Germinal center (tissue), 1 donor: ENCODE measurements at places on chromosomes 1 and 21.

GRCh38 chr1:35350872-35351271 lies 82.4 kb downstream of the ZMYM4 start:
- DNase-seq: no peak

GRCh38 chr21:15421947-15422346 lies 307.8 kb upstream of the USP25 start:
- no peak for DNase-seq

- peak; percentile 80 for DNase-seq
Observed at GRCh38 chr1:36576118-36576517, 93.4 kb upstream of the CSF3R start.

GRCh38 chr1:22506130-22506692 lies 54.6 kb downstream of the ZBTB40 start:
- no peak for DNase-seq

GRCh38 chr1:109877776-109878175 lies 32.9 kb upstream of the CSF1 start:
- DNase-seq: no peak

DNA sequence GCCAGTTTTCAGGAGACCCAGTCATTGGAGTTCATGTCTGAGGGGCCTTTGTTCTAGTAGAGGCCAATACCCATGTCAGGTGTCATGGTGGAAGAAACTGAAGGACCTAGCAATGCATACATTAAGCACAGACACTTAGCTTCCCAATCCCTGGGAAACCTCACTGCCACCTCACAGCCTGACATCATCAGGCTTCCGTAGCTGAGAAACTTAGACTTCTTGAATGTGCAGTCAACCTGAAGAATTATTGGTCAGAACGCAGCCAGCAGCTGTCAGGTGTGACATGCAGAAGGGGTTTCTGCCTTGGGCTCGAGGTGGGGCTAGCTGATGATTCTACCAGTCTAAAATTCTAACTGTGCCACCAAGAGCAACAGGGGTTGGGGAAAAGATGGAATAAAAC lies 1.9 kb upstream of the ITPKB start:
- DNase-seq: no peak

DNA sequence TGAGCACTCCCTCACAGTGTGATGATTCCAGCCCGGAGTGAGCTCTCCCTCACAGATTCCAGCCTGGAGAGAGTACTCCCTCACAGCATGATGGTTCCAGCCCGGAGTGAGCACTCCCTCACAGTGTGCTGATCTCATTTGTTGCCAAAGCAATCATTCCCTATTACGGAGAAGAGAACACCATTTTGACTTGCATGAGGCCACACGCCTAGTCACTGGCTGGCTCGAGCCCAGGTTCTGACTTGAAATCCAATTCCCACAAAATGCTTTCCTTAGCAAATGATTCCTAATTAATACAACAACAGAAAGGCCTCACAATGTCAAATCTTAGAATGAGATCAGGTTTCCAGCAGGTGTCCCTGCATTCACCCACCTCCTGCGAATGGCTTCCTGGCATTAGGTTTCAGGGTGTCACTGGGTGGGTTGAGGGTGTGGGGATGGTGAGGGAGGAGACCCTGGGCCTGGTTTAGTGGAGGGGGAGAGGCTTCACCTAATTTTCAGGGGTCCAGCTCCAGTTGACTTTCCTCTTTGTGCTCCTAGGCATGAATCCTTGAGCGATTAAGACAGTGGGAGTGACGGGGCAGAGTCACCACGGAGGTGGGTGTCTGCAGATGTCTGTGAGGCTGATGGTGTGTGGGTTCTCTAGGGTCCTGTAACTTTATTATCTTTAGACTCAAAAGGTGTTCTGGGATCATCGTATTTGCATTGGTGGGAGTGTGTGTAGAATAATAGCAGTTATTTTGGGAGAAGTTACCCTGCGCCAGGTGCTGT lies 158.5 kb downstream of the KCNJ6 start:
- DNase-seq: no peak
